Small intestine (tissue), 16 donors: ENCODE measurements at places on chromosomes 4 and X.
A peak's percentile ranks its signal among the peaks of the same experiment; 100 is the strongest.

DNA sequence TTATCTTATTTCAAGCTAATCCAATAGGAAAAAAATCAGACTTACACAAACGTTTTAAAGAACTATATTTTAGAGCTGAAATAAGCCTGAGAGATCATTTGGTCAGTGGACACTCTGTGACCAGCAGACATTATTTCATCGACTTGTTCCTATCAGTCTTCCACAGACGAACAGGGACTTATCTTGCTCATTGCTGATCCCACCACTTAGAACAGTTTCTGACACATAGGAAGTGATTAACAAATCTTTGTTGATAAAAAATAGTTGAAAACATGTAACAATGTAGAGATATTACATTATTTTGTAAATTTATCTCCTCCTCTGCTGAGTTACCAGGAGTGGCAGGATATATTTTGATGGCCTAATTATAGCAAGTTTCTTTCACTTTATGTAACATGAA is 65.8 kb downstream of the TAPT1 start:
- peaks cover 6% of the 10 kb centered on the region for H3K36me3 ChIP-seq
- no peaks in the 10 kb centered on the region for H3K27me3 ChIP-seq
- H3K4me3 ChIP-seq: no peak overlapping the region
- H3K4me1 ChIP-seq: peaks cover 31% of the 10 kb centered on the region

- H3K27me3 ChIP-seq: no peaks in the 10 kb centered on the region
- H3K4me1 ChIP-seq: no peaks in the 10 kb centered on the region
- peak; percentile 36 for DNase-seq
- no peaks in the 10 kb centered on the region for H3K36me3 ChIP-seq
- H3K27ac ChIP-seq: no peak overlapping the region
- H3K4me3 ChIP-seq: no peak overlapping the region
Observed at GRCh38 chrX:109739625-109740432, 6.8 kb upstream of the ACSL4 start.

DNA sequence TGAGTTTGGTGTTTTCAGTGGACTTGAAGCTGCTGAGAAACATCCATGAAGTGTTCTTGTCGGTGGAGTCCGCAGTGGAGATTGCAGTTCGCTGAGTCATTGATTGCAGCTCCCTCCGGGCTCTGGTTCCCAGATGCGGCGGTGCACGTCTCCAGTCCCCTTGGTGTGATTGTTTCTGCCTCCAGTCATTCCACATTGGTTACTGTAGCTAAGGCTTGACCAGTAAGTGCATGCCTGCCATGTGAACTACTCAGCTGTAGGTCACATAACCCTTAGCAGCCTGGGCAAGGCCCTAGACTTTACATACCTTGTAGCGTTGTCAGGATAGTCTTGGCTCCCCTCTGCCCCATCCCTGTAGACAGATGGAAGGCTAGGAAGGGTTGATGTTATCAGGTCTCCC is 53.8 kb upstream of the CLCN4 start:
- no peak overlapping the region for H3K4me3 ChIP-seq
- H3K27ac ChIP-seq: no peak overlapping the region
- no peak for DNase-seq
- H3K4me1 ChIP-seq: no peaks in the 10 kb centered on the region
- no peaks in the 10 kb centered on the region for H3K36me3 ChIP-seq

DNA sequence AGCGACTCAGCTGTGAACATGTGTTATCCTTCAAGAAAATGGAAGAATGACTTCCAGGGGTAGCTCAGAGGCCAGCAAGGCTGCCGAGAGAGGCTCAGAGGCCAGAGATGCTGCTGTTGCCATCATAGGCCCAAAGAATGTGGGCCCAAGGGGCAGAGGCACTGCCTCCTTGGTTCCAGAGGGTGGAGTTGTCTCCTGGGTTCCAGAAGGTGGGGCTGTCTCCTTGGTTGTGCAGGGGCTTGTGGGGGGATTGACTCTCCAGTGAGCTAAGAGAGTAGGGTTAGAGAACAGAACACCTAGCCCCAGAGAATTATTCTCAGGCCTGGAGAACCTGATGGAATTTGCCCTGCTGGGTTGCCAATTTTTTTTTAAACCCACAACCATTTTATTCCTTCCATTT is 62.6 kb downstream of the DGKK start:
- H3K27me3 ChIP-seq: no peaks in the 10 kb centered on the region
- no peak overlapping the region for H3K27ac ChIP-seq
- no peak overlapping the region for H3K4me3 ChIP-seq
- no peaks in the 10 kb centered on the region for H3K36me3 ChIP-seq
- no peaks in the 10 kb centered on the region for H3K4me1 ChIP-seq

GRCh38 chr4:80136270-80136669 is 61.0 kb upstream of the PRDM8 start:
- H3K4me1 ChIP-seq: peaks cover 3% of the 10 kb centered on the region
- H3K27me3 ChIP-seq: no peaks in the 10 kb centered on the region
- no peak overlapping the region for H3K27ac ChIP-seq
- H3K36me3 ChIP-seq: no peaks in the 10 kb centered on the region
- no peak for DNase-seq
